ENCODE measurements at places on chromosomes 13 and 19. TPM values are rescaled to one million over a fixed set of nuclear protein-coding genes. Genes with fewer than 3 reads are reported as not detected.

The ATG4D gene
- 29.5 TPM for total RNA-seq

The NAPSA gene
- total RNA-seq = 87.5 TPM

The ZNF99 gene
- total RNA-seq = 0.37 TPM

The SHISA7 gene
- not detected for total RNA-seq

The SPTBN4 gene
- 2.6 TPM for total RNA-seq

The MYO1F gene
- total RNA-seq = 41.6 TPM

The ZNF234 gene
- total RNA-seq = 7.0 TPM

The MIA gene
- total RNA-seq = 8.1 TPM

The LAIR1 gene
- 1.2 TPM for total RNA-seq

- H3K36me3 ChIP-seq = no peaks in the 10 kb centered on the region
- no peaks in the 10 kb centered on the region for H3K4me1 ChIP-seq
- DNase-seq = no peak
Measured at GRCh38 chr13:30391956-30392680, 30.2 kb upstream of the UBE2L5 start.

DNA sequence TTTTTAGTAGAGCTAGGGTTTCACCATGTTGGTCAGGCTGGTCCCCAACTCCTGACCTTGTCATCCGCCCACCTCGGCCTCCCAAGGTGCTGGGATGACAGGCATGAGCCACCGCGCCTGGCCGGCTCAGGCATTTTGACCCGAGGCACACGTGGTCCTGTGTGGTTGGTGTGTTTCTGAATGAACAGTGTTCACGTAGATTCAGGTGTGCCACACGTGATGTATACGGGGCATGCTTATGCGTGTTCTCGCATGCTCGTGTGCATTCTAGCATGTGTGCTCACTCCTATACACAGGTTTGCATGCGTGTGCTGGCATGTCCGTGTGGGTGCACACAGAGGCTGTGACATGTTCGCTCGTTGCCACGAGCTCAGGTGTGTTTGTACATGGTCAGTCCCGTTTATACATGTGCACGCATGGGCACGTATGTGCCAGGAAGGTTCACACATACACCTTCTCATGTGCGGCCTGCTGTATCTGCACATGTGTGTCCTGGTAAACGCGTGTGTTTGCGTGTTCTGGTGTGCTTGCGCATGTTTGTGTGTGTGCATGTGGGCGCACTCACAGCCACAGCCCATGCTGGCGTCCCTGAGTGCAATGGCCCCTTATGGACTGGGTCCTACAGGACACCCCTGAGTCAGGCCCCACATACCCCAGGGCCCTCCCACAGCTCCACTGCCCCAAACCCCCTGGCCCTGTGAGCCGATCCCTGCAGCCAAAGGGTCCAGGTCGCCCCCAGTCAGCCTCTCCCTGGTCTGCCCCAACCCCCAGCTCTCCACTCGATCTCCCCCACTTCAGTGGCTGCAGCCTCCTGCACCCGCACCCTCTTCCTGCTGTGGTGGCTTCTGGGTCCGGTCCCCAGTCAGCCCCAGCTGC, 20.6 kb upstream of the TCF3 start:
- peaks cover 88% of the 10 kb centered on the region for H3K27me3 ChIP-seq
- H3K36me3 ChIP-seq = no peaks in the 10 kb centered on the region
- DNase-seq = no peak
- no peak overlapping the region for H3K4me3 ChIP-seq

DNA sequence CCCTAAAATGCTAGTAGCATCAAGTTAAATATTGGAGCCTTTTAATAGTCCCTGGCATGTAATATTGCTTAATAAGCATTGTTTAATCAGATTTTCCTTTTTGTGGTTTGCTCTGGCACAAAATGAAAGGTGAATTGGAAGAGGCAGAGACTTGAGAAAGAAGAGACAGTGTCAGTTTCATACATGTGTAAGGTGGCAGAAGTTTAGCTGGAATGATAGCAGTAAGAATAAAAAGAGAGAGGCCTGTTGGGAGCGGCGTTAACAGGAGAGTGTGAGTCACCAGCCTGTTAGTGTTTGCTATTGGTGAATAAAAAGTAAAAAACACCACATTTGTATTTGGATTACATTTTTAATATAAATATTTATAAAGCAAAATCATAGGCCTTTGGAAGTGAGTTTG, 145.3 kb downstream of the PDS5B start:
- no peaks in the 10 kb centered on the region for H3K36me3 ChIP-seq
- H3K4me3 ChIP-seq = no peak overlapping the region
- DNase-seq = no peak
- no peaks in the 10 kb centered on the region for H3K27me3 ChIP-seq
- peaks cover 15% of the 10 kb centered on the region for H3K4me1 ChIP-seq

- H3K27me3 ChIP-seq = no peaks in the 10 kb centered on the region
- no peak overlapping the region for H3K27ac ChIP-seq
- peaks cover 43% of the 10 kb centered on the region for H3K36me3 ChIP-seq
- H3K4me1 ChIP-seq = no peaks in the 10 kb centered on the region
- no peak overlapping the region for H3K4me3 ChIP-seq
- DNase-seq = no peak
Measured at GRCh38 chr13:113064534-113065405, 40.8 kb upstream of the F7 start.

- H3K4me1 ChIP-seq = peaks cover 9% of the 10 kb centered on the region
- H3K36me3 ChIP-seq = no peaks in the 10 kb centered on the region
- DNase-seq = no peak
- no peak overlapping the region for H3K4me3 ChIP-seq
- no peak overlapping the region for H3K27ac ChIP-seq
Measured at GRCh38 chr13:41137951-41138350, 5.3 kb upstream of the KBTBD6 start.

- H3K36me3 ChIP-seq = no peaks in the 10 kb centered on the region
- H3K4me1 ChIP-seq = no peaks in the 10 kb centered on the region
- H3K27me3 ChIP-seq = no peaks in the 10 kb centered on the region
Measured at GRCh38 chr13:107351305-107351704, 783.4 kb upstream of the ARGLU1 start.

GRCh38 chr13:20044086-20044485, 85.6 kb downstream of the ZMYM2 start:
- H3K4me1 ChIP-seq = no peaks in the 10 kb centered on the region
- no peak for DNase-seq
- no peak overlapping the region for H3K4me3 ChIP-seq
- H3K36me3 ChIP-seq = peaks cover 52% of the 10 kb centered on the region
- H3K27ac ChIP-seq = no peak overlapping the region
- no peaks in the 10 kb centered on the region for H3K27me3 ChIP-seq

GRCh38 chr19:45352914-45353796, 12.6 kb downstream of the KLC3 start:
- peaks cover 70% of the 10 kb centered on the region for H3K36me3 ChIP-seq
- H3K27me3 ChIP-seq = no peaks in the 10 kb centered on the region
- DNase-seq = no peak
- no peaks in the 10 kb centered on the region for H3K4me1 ChIP-seq

- DNase-seq = peak; percentile 63
- no peaks in the 10 kb centered on the region for H3K36me3 ChIP-seq
Measured at GRCh38 chr19:45130888-45131615, 29.7 kb downstream of the NKPD1 start.

DNA sequence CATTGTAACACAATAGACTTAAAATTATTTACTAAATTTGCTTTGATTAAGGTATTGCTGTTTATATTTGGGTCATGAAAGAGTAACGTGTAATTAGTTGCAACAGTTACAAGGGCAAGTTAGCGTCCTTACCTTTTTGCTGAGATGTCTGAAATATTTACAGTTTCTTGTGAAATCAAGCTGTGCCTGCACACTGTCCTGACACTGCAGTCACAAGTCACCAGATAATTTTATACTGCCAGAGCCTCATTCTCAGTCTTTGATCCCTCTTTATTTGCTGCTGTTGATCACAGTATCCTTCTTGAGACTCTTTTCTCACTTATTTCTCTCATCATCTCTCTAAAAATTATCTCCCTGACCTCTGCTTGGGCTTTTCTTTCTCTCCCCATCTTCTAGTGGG, 8.4 kb upstream of the DIAPH3 start:
- no peaks in the 10 kb centered on the region for H3K36me3 ChIP-seq
- no peak overlapping the region for H3K4me3 ChIP-seq
- H3K27ac ChIP-seq = no peak overlapping the region
- no peak for DNase-seq

DNA sequence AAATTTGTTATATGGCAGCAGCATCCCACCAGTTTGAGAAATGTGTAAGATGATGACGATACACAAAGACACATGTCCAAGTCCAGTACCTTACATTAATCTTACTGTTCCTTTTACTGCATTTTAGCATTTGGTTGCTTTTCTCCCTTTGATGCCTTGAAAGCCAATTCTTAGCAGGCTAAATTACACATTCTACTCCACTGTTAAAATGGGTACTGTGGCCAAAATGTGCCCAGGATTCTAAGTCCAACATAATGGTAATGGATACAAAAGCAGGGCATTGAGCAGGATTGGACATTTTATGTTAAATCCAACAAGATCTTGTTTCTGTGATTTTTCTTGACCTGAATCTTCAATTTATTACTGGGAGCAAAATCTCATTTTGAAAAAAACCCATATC, 52.8 kb upstream of the RAP2A start:
- no peaks in the 10 kb centered on the region for H3K27me3 ChIP-seq
- no peaks in the 10 kb centered on the region for H3K4me1 ChIP-seq
- peaks cover 38% of the 10 kb centered on the region for H3K36me3 ChIP-seq
- H3K4me3 ChIP-seq = no peak overlapping the region
- no peak for DNase-seq
- no peak overlapping the region for H3K27ac ChIP-seq

- H3K27ac ChIP-seq = no peak overlapping the region
- H3K36me3 ChIP-seq = no peaks in the 10 kb centered on the region
- no peak for DNase-seq
- H3K4me3 ChIP-seq = no peak overlapping the region
- H3K27me3 ChIP-seq = no peaks in the 10 kb centered on the region
Measured at GRCh38 chr13:48998641-48999292, 23.1 kb downstream of the FNDC3A start.

DNA sequence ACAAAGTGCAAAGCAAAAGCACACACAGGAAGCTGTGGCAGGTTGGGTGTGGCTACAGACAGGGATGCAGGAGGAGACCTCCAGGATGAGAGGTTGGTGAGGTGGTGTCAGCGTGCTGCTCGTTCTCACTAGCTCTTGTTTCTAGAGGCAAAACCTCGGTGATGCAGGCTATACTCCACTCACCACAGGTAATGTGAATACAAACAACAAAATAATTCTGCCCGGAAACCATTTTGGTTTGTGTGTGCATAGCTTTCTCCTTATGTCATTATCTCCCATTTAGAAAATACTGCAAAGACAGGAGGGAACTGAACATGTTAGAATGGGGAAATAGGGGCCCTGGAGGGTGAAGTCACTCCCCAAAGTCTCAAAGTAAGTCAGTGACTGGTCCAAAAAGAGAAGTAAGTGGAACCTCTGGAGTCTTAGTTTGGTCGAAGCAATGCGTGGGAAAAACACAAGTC, 9.4 kb downstream of the LCP1 start:
- peak overlapping the region; percentile 55 for H3K27ac ChIP-seq
- H3K27me3 ChIP-seq = no peaks in the 10 kb centered on the region
- no peak overlapping the region for H3K4me3 ChIP-seq
- H3K4me1 ChIP-seq = peaks cover 57% of the 10 kb centered on the region
- no peaks in the 10 kb centered on the region for H3K36me3 ChIP-seq
- no peak for DNase-seq

GRCh38 chr13:84446972-84447639, 564.8 kb upstream of the SLITRK1 start:
- H3K27ac ChIP-seq = no peak overlapping the region
- no peak for DNase-seq
- no peak overlapping the region for H3K4me3 ChIP-seq
- H3K36me3 ChIP-seq = no peaks in the 10 kb centered on the region
